Hepatocyte (in vitro differentiated cells): ENCODE measurements at places on chromosomes 7 and 10. TPM values are rescaled to one million over a fixed set of nuclear protein-coding genes. Genes with fewer than 3 reads are reported as not detected.

DNA sequence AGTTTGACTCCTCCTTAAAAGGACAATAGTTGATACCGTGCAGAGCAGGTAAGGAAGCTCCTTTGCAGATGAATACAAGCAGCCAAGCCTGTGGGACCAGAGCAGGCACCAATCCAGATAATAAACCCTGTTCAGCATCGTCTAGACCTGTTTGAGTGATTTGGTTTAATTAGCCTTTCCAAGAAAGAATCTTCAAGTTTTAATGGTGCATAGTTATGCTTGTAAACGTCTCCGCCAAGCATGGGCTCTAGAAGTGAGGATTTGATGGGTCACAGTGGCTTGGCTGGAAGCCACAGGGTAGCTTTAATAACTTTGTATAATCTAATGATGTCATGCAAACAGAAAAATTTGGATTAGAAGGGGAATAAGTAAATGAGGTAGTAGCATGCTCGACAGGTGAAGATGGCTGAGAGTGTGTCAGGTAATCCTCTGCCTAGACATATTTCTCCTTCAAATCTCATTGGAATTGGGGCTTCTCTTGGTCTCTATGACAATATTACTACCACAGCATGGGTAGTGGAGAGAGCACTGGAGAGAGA lies 188.4 kb downstream of the DYNC1I1 start:
- no peaks in the 10 kb centered on the region for H3K36me3 ChIP-seq
- H3K4me3 ChIP-seq, result no peak overlapping the region
- no peak for DNase-seq

ASAH2 gene
- 7.9 and 9.7 TPM in 2 replicates for total RNA-seq

DNA sequence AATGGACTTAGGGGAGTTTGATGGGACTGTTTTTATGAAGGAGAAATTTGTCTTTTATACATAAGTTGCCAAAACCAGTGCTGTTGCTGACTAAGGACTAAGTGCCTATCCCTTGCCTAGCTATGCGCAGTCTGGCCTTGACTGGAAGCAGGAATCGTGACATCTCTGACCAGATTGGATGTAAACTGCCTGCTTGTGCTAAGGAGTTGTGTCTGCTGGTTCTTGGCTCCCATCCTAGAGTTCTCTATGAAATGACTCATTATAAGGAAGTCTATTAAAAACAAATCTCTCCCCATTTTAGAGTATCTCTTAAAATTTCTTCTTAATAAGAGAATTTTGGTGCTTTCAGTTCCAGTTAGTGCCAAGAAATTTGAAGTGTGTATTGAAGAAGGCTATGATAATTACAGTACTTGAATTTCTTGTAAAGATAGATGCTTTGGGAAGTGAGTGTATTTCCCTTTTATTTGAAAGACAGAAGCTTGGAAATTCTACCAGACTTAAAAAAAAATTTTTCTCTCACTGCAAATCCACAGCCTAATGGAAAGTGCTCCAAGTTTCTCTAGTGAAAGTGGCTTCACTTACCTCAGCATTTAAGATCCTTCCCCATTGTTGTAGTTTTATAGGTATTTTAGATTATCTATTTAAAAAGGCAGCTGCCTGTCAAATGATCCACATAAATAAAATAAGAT lies 77.6 kb downstream of the BICC1 start:
- H3K4me3 ChIP-seq, result no peak overlapping the region
- H3K27me3 ChIP-seq, result no peaks in the 10 kb centered on the region
- H3K36me3 ChIP-seq, result no peaks in the 10 kb centered on the region
- DNase-seq, result peak; percentile 57
- H3K4me1 ChIP-seq, result no peaks in the 10 kb centered on the region
- H3K27ac ChIP-seq, result peak overlapping the region; percentile 55

MET gene
- 29.3 and 35.7 TPM in 2 replicates for total RNA-seq

DNA sequence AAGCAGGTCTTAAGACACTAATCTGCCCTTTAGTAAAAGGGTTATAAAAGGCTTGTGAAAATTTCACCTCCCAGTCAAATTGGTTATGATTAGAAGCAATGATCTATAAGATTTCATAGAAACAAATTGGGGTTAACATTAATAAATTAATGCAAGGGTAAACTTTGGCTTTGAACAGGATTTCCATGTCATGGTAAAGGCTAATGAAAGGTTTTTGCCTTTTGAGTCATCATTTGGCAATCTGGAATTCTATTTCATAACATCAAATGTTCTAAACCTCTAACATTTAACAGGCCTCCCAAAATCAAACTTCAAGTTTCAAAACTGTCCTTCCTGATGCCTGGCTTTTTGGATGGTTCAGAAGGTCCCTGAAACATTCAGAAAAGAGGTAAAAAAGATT lies 62.4 kb downstream of the COA1 start:
- DNase-seq, result no peak
- H3K4me1 ChIP-seq, result no peaks in the 10 kb centered on the region
- no peaks in the 10 kb centered on the region for H3K36me3 ChIP-seq
- H3K27me3 ChIP-seq, result no peaks in the 10 kb centered on the region

PPP1R17 gene
- total RNA-seq, result not detected in 2 replicates

CCDC136 gene
- 3.4 and 5.6 TPM in 2 replicates for total RNA-seq

GRCh38 chr7:28263622-28264271 lies 83.2 kb upstream of the JAZF1 start:
- no peak overlapping the region for H3K4me3 ChIP-seq
- no peak for DNase-seq
- no peak overlapping the region for H3K27ac ChIP-seq
- H3K4me1 ChIP-seq, result no peaks in the 10 kb centered on the region

OR2A7 gene
- total RNA-seq, result 3.3 and 6.2 TPM in 2 replicates

DNA sequence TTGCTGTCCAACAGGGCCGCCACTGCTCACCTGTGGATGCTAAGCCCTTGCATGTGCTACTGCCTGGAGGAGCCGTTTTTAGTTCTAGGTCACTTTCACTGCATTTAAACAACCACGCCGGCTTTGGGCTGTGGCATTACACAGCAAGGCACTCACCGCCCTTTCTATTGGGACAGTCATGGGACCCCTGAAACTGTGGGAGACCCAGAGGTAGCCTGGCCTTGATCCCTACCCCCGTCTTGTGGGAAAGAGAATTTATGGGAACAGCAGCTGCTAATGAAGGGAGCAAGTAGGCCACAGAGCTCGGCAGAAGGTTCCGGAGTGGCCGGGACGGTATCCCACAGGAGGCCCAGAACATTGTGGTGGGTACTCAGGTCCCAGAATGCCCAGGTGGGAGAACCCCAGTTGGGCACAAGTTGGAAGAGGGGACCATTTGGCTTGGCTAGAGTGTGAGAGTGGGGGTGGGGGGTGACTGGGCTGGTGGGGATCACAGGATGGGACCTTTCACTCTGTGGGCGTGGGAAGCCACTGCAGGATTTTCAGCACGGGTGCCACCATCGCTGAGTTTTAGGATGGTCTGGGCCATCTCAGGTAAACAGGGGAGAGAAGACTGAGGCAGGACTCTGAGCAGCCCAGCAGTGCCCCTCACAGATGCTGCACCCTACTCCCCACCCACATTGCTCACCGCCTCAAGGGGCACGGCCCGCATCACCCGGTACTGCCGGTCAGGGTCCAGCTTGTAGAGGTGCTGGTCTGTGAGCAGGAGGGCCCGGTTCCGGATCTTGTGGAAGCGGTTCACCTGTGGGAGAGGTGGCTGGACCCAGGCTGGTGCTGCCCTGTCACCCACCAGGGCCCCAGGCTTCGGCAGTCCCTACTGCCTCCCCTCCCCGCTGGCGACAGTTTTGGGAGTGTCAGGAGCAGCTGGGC lies 15.2 kb downstream of the MYO1G start:
- H3K27ac ChIP-seq, result no peak overlapping the region
- peaks cover 5% of the 10 kb centered on the region for H3K4me1 ChIP-seq
- H3K27me3 ChIP-seq, result peaks cover 23% of the 10 kb centered on the region
- DNase-seq, result peak; percentile 2
- H3K36me3 ChIP-seq, result no peaks in the 10 kb centered on the region
- no peak overlapping the region for H3K4me3 ChIP-seq

GBX1 gene
- not detected in 2 replicates for total RNA-seq

NUP205 gene
- 43.4 and 44.6 TPM in 2 replicates for total RNA-seq

ADRB1 gene
- 1.0 and 1.2 TPM in 2 replicates for total RNA-seq

DNA sequence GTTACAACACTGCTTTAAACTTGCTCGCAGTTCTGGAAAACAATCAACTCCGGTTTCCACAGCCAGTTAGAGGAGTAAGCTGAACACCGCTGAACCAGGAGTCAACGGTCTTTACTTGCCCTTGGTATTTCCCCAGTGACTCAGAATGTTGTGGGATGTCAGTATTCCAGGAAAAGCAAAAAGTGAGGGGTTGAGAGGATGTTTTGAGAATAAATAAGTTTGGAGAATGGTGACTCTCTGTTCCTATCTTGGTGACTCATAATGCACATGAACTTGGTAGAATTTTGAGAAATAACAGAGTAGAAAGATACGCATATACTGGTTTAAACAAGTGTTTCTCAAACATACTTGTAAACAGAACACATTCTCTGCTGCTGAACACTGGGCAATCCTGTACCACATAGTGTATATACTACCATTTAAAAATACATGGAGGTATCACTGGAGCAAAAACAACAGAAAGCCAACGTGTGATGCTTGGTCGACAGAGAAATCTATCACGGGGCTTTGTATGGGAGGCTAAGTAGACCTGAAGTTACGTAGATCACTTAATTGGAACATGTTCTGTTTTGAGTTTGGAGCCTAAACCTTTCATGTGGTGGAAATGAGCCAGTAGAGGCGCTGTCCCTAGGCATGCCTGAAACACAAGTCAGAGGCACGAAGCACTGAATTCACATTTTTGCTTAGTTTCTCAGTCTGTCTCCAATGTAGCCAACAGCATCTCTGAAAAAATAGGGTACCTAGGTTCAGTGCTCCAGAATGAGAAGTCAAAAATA lies 534.3 kb downstream of the PARD3 start:
- no peaks in the 10 kb centered on the region for H3K36me3 ChIP-seq
- H3K27ac ChIP-seq, result peak overlapping the region; percentile 73
- H3K4me3 ChIP-seq, result no peak overlapping the region

DNA sequence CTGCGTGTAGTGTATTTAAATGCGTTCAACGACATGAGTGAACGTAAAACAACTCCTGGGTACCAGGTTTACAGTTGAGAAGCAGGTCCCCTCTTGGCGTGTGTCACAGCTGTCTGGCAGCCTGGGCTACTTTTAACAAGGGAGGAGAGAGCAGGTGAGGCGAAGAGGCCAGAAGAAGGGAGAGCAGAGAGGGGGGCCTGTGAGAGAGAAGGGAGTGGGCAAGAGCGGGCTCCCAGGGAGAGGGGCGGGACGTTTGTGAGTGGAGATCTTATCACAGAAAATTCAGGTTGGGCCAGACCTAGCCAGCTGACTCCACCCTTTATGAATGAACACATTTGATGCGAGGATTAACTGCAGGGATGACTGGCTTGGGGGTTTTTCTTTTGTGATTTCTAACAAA lies 154.0 kb downstream of the CAMK1D start:
- DNase-seq, result peak; percentile 33
- no peaks in the 10 kb centered on the region for H3K36me3 ChIP-seq
- no peak overlapping the region for H3K4me3 ChIP-seq

DNA sequence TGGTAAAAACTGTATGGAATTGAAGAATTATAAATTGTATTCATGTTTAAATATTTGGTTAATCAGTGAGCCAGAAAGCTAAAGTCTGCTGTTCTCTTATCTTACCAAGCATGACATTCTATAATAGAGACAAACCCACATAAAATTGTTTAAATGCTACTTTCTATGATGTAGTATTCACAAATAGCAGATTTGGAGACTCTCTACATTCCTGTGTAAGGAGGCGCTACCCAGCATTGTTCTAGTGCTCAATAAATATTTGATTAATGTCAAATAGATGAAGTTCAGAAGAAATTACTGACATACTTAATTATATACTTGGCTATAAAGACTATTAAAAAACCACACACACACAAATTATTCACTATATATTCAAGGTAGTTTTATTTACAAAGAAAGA lies 49.8 kb downstream of the DOCK4 start:
- H3K4me3 ChIP-seq, result no peak overlapping the region
- no peaks in the 10 kb centered on the region for H3K36me3 ChIP-seq
- peaks cover 15% of the 10 kb centered on the region for H3K4me1 ChIP-seq
- DNase-seq, result no peak

COX19 gene
- total RNA-seq, result 9.9 and 11.6 TPM in 2 replicates

- no peak for DNase-seq
- H3K4me1 ChIP-seq, result peaks cover 18% of the 10 kb centered on the region
- no peaks in the 10 kb centered on the region for H3K27me3 ChIP-seq
Observed at GRCh38 chr7:134532180-134532953, 5.0 kb downstream of the AKR1B10 start.

DNA sequence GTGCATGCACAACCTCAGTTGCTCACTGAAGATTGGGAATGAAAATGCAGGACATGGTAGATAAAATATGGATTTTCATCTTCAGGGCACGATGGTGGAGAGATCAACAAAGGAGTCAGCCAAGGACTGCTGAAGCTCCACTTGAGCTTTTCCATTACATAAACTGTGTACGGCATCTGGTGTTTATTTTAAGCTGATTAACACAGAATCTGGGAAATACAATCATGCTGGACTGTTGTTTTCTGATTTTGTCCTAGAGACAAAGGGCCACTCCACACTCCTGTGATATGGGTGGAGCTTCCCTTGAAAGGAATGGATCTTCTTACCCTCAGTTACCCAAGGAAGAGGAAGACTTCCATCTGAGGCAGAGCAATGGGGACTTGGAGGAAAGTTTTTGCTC lies 120.6 kb downstream of the SAMD9 start:
- no peaks in the 10 kb centered on the region for H3K4me1 ChIP-seq
- H3K27me3 ChIP-seq, result peaks cover 3% of the 10 kb centered on the region
- no peak for DNase-seq
- H3K36me3 ChIP-seq, result no peaks in the 10 kb centered on the region

MALRD1 gene
- total RNA-seq, result 52.6 and 65.4 TPM in 2 replicates

CNTNAP2 gene
- 14.6 and 14.7 TPM in 2 replicates for total RNA-seq

- no peaks in the 10 kb centered on the region for H3K36me3 ChIP-seq
- H3K27me3 ChIP-seq, result no peaks in the 10 kb centered on the region
- H3K27ac ChIP-seq, result peak overlapping the region; percentile 95
Observed at GRCh38 chr7:139231513-139232376, 708 bp downstream of the UBN2 start.

GRCh38 chr7:97215556-97215955 lies 98.1 kb downstream of the SDHAF3 start:
- peak; percentile 15 for DNase-seq
- H3K4me3 ChIP-seq, result no peak overlapping the region
- H3K4me1 ChIP-seq, result no peaks in the 10 kb centered on the region
- no peaks in the 10 kb centered on the region for H3K27me3 ChIP-seq
- no peaks in the 10 kb centered on the region for H3K36me3 ChIP-seq

DNA sequence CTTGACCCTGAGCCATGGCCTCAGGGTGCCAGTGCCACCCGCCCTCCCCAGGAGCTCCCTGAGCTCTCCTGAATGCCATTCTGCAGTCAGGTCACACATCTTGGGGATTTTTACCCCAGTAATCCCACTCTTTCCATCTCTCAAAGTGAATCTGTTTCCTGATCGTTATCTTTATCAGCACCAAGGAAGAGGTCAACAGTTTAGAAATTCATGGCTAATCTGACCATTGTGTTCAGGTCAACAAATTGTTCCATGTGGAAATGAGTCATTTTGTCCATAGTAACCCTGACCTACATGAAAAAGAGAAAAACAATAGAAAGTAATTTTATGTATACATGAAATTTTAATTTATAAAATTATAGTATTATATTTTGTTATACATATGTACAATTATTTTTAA lies 28.8 kb upstream of the ZNF488 start:
- H3K4me1 ChIP-seq, result no peaks in the 10 kb centered on the region
- no peak overlapping the region for H3K27ac ChIP-seq
- DNase-seq, result no peak
- H3K27me3 ChIP-seq, result no peaks in the 10 kb centered on the region
- no peaks in the 10 kb centered on the region for H3K36me3 ChIP-seq
- H3K4me3 ChIP-seq, result no peak overlapping the region

SCART1 gene
- 0.16 and 1.00 TPM in 2 replicates for total RNA-seq
